ENCODE measurements at places on chromosomes 11 and 22.

DNA sequence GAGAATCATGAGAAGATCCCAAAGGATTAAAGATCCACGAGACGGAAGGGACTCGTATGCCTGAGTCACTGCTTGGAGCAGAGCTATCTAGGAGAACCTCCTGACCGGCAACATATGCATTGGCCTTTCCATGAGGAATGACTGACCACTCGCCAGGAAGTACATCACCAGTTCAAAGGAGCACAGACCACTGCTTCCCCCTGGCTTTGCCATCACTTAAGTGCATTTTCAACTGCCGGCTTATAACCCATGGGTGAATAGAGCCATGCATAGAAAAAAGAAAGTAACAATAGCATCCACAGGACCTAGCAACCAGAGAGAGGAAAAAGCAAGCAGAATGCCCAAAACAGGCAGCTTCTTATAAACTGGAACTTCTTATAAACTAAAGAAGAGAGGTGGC, 98.3 kb upstream of the ZC3H12C start:
- DNase-seq, result no peak

DNA sequence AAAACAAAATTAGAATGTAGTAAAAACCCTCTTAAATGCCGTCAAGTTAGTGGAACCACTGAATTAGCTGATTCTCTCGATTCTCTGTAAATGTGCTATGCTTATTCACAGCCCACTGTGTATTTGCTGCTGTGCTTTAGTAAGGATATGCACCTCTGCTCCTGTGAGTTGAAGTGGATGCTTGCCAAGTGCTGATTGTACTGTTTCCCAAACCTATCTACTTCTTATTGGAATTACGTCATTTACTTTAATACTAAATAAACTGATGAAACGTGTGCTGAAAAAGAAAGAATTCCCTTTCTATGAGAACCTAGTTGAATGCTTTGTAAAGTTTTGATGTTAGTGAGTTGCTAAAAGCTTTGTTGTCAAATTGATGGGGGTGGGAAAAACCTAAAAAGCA, 158.4 kb downstream of the LRRC4C start:
- no peak for DNase-seq

DNA sequence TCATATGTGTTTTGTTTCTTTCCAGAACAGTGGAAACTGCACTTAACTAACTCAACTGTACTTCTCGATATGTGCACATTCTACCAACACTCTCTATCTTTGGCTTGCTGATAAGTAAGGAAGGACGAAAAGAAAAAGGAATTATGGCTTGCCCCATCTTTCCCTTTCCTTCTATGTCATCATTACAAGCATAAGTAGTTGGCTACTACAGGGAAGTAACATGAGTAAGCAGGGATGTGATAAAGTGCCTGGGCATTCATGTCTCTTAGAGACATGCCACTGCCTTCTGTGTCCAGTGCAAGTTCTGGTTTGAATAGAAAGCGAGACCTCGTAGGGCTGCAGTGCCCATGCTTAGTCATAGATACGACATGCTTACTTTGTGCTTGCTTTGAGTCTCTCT, 342.5 kb downstream of the ETS1 start:
- DNase-seq, result no peak

DNA sequence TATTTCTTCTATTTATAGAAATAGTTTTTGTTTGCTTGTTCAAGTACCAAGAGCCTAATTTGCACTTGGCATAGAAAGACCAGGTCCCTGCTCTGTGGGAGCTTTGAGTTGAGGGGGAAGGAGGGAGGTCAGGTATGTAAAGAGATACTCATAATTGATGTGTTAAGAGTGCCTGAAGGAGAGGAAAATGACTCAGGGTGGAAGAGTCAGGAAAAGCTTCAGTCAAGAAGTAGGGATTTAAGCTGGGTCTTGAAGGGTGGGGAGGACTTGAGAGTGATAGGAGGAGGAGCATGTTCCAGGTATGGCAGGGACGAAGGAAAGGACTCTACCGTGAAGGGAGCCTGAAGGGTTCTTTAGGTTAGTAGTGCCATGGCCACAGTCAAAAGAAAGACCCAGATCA, 9.0 kb downstream of the RBX1 start:
- no peak for DNase-seq

GRCh38 chr11:32311346-32312065, 123.8 kb downstream of the WT1 start:
- DNase-seq, result no peak
